ENCODE measurements at places on chromosomes 5 and 9.

DNA sequence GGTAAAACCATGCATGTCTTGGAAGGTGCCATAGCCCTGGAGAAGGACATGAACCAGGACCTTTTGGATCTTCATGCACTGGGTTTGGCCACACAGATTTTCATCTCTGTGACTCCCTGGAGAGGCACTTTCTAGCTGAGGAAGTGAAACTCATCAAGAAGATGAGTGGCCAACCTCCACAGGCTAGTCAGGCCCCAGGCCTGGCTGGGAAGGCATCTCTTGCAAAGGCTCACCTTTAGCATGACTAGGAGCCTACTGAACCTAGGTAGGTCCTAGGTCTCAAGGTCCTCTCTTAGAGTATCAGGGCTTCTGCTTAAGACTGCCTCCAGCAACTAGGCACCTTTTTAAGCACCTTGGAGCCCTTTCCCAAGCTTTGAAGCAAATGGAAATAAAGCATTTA lies 1448.7 kb upstream of the ACO1 start:
- DNase-seq: no peak

DNA sequence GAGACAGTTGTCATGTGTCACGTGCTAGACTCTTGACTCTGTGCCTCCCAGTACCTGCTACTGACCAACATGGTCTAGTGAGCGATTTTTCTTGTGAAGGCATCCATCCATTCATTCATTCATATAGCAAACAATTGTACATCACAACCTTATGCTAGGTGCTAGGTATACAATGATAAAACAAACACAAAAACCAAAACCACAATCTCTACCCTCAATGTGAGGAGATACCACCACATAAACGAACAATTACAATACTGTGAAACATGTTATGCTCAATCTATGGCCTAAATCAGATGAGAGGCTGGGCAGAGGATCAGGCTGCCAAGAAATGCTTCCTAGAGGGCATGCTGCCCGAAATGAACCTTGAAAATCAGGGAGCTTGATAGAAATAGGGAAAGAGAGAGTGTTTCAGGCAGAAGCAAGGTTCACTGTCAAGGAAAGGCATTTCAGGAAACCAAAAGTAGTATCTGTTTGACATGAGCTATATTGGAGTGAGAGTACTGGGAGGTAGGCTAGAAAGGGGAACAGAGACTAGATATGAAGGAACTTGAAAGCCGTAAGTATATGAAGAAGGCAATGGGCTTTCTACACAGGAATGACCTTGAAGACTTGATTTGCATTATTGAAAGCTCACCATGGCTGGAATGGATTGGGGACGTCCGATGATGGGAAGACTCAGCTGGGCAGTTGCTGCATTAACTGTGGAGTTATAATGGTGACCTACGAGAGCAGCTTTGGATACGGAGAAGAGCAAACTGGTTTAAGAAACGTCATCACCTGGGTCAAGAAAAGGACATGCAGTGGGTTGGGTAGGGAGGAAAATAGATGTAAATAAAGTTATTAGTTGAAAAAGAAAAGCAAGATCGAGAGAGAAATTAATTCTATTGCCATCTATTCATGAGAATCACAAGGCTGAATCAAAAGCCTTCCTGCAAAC lies 90.1 kb downstream of the THBS4 start:
- DNase-seq: no peak

DNA sequence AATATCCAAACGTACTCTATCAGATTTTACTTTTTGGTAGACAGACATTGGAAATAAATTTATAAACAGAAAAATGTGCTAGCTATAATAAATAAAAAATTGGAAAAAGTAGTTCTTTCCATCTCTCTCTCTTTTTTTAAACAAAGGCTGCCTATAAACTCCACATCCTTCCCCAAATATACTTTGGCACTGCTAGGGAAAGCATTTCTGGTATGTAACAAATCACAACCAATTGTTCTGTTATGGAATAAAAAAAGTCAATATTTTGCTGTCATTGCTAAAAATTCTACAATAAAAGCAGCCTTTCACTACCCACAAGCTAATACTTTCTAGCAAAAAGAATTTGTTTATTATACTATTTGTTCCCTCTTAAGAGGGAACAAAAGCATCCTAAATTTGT lies 169.2 kb upstream of the TARS1 start:
- DNase-seq: no peak

GRCh38 chr9:20945269-20945668 lies 86.2 kb downstream of the HACD4 start:
- DNase-seq: no peak

GRCh38 chr5:179222246-179223017 lies 122.8 kb downstream of the ADAMTS2 start:
- DNase-seq: no peak

- DNase-seq: no peak
Measured at GRCh38 chr9:8732367-8733075, 932.9 kb upstream of the DMAC1 start.
